Erythroblast (primary cell): ENCODE measurements at places on chromosomes 3 and 15.
A peak's percentile ranks its signal among the peaks of the same experiment; 100 is the strongest.

- no peak for DNase-seq
Measured at GRCh38 chr15:100508641-100509300, 20.0 kb downstream of the CERS3 start.

GRCh38 chr3:154658000-154658399, 228.0 kb upstream of the GPR149 start:
- DNase-seq: no peak

- DNase-seq: no peak
Measured at GRCh38 chr3:172125963-172126457, 86.6 kb downstream of the FNDC3B start.

- no peak for DNase-seq
Measured at GRCh38 chr3:128178782-128179483, 25.7 kb downstream of the EEFSEC start.

DNA sequence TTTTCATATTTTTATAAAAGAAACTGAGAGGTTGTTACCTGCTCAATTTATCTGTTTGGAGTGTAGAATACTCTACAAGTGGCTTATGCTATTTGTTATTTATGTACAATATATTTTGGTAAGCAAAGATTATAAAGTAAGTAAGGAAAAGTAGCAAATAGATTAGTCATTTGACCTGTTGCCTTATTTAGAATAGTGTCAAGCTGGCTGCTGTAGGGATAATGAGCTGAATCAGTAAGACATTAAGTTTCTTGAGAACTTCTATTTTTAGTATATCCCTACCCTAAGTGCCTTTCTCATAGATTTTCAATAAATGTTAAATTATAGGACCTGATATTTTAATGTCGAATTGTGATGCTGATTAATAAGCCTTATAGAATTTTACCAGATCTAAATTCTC, 37.2 kb downstream of the ECT2 start:
- no peak for DNase-seq

DNA sequence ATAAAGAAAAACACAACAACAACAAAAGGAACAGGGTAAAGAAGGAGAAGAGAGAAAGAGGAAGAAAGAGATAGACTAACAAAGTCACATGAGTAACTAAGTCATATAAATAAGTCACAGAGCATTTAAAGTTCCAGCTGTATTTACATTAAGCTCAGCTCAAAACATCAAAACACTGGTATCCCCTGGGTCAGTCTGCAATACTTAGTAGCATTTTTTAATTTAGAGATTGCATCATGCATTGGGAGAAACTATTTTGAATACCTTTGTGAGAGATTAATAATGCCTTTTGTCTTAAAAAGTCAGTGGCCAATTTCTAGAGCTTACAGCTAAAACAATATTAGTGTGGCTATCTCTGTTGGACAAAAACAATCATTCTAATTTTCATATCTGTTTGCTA, 78.4 kb downstream of the NEK10 start:
- no peak for DNase-seq

GRCh38 chr15:100234158-100235029, 107.4 kb downstream of the ADAMTS17 start:
- DNase-seq: no peak

DNA sequence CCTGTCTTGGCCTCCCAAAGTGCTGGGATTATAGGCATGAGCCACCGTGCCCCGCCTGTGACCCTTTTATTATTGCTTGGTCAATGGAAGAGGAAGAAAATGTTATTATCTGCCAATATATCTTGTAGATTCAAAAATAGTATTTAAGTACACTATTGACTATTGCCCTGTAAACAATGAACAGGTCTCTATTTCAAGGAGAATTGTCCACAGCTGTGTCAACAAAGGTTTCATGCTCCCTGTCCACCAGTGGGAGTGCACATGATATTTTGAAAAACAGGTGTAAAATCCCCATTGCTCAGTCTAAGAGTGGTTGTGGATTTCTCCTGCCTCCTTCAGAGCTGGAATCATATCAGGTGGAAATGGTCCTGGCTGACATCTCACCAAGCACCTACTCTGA, 36.5 kb upstream of the IGF1R start:
- DNase-seq: no peak

DNA sequence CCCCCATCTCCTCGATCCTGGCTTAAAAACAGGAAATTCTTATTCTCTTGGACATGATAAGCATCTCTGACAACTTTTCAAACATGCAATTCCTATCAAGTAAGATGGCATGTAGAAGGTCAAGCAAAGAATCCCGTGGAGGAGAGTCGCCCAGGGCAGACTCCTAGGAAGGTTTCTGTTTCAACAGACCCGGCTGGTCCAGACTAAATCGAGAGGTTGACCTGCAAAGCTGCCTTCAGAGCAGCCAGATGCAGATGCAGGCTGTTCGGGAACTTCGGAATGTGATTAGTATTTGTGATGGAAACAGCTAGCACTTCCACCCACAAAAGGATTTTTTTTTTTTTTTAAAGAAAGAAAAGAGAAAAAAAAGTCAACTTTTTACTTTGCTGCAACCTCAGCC, 216.8 kb downstream of the NR1D2 start:
- DNase-seq: no peak

DNA sequence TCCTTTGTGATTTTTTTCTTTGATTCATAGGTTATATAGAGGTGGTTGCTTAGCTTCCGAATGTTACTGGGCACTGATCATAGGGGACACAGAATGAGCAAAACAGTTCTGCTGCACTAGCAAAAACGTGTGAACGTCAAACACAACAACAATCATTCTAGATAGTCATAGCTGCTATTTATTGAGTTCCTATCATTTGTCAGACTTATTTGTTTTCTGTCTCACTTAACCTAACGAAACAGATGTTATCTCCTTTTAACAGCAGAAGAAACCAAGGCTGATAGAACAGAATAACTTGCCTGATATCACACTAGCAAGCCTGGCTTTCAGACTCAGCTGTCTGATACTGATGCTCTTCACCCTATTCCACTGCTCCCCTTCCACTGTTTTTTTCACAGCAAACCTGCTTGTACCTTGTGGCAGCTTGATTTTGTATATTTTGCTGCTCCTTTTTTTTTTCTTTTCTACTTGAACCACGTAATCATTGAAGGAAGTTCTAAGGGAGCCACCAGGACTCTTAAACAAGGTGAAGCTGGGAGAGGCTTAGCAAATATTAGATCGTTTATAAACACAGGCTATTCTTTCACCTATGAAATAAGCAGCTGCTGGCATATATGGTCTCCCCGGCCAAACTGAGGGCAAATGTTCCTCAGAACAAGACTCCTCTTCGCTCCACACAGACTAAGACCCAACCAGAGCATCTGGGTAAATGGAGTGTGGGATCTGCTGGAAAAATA, 78.8 kb downstream of the MCF2L2 start:
- DNase-seq: peak; percentile 45

DNA sequence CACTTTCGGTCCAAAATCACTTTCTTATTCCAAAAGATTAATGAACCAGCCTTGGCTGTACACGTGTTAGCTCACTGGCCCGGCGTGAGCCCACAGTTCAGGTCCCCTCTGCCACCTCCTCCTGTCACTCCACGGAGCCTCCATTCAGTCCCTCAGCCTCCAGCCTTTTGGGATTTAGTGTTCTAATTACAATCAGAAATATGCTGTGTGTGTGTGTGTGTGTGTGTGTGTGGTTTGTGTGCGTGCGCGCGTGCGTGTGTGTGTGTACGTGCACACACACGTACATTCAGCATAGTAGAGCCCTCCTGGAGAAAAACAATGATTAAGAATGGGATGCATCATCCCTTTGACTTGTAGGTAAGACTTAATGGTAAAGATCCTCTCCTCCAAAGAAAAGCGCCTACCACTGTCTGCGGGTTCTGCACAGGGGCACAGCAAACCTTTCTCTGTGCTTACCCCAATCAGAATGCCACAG, 801 bp downstream of the CA12 start:
- DNase-seq: no peak

GRCh38 chr15:51382787-51383186, 41.3 kb downstream of the GLDN start:
- DNase-seq: no peak

GRCh38 chr3:30069056-30069455, 537.3 kb upstream of the TGFBR2 start:
- no peak for DNase-seq

DNA sequence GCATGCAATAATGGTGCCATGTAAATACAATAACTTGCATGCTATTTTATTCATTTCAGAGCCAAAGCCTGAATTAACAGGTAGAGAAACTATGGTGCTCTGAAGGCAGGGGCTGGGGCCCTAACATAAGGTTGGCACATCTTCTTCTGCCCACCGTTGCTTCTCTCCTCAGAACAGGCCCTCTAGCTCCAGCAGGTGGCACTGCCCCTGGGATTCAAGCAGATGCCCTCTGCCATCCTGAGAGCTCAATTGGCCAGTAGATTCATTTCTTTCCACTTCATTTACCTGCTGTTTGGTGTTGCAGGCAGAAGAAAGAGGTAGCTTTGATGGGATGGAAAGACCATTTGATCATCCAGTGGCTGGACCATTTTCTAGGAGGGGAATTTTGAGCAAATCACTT, 130.5 kb downstream of the FOXB1 start:
- DNase-seq: no peak

- no peak for DNase-seq
Measured at GRCh38 chr3:187382609-187383151, 14.5 kb downstream of the RTP4 start.

DNA sequence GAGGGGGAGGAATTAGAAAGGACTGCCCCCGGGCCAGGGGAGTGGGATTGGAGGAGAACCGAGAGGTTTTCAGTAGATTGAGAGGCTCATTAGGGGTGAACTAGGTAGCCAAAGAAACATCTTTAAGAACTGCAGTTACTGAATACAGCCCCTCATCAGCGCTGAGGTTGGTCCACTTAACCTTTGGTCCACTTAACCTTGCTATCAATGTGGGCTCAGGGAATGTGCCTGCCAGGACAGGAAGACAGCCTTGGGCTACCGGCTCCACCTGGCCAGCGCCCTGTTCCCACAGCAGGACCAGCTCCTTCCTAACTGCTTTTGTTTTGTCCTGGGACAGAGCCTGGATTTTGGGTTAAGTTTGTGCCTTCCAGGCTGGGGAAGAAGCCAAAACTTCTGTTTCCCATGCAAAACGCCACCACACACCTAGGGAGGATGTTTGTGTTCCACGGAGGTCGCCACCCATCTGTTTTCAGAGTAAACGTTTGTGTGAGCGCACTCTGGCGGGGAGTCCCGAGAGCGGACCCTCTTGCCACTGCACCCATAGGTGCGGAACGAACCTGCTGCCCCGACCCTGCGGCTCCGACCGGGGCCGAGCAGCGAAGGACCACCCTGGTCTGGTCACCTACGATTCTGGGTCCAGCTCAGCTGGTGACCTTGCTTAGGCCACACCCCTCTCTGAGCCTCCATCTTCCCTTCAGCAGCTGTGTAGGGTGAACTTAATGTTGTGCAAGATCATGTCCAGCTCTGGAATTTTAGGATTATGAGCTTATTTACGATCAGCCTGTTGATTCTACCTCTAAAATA, 107.4 kb downstream of the VGLL4 start:
- no peak for DNase-seq

GRCh38 chr3:193594946-193595689, 2.1 kb downstream of the OPA1 start:
- DNase-seq: no peak

DNA sequence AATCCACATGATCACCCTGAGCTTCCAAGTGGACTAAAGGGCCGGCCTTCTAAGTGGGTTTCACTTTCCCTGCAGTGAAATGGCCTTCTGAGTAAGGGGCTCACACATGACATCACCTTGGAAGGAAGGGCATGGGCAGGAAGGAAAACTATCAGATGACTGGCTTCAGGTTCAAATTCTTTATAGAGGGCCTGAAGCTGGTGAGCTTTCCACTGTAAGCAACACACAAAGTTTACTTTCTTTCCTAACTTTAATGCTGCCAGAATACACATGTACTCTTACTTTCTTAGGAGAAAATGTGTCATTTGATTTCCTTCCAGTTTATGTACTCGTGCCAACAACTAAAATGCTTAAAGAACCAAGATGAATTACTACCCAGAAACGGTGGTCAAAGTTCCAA, 475.6 kb downstream of the FOXP1 start:
- DNase-seq: no peak

DNA sequence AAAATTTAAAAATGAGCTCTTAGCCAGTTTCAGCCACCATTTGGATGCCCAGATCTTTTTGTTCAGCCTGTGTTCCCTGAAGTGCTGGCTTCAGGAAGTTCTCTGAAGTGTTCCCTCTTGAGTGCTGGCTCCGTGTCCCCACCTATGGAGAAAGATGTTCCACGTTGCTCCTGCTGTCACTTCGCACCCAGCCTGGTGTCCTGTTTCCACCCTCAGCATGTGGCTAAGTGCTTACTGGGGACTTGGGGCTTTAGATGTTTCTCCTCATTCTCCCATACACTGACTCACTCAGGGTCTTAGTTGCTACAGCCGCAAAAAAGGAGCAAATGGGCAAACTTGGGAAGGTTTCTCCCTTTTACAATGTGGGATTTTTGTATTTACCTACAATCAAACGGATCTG, 16.6 kb downstream of the CHCHD6 start:
- DNase-seq: no peak

DNA sequence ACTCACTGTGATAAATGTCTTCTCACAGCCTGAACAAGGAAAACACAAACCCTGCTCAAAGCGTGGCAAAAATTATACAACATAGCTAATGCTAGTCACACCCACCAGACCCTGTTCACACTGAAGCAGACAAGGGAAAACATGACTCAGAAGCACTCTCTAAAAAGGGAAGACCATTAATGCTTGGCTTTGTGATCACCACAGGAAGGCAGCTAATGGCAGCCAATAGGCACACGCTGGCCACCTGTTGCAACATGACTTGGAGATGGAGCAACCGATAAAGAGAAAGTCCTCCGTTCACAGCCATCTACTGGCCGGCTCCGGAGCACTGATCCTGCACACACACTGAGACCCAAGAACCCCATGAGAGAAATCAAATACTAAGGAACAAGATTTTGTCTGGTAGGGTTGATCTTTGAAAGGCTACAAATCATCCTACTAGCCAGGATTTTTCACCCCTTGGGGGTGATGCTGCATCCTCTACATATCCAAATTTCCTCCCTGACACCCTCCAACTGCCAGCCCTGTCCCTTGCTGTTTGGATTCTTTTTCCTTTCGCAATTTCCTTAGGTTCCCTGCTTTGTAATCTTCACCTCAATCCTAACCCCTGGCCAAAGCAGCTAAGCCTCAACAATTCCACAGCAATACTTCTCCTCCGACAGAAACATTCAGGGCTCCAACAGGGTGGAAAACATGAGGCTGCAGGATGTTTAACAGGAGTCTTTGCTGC, 3.2 kb downstream of the ZXDC start:
- DNase-seq: peak; percentile 79

GRCh38 chr3:16370872-16371740, 106.1 kb downstream of the OXNAD1 start:
- no peak for DNase-seq

- no peak for DNase-seq
Measured at GRCh38 chr3:137078040-137078439, 120.3 kb downstream of the IL20RB start.

GRCh38 chr3:71080517-71081083, 502.9 kb downstream of the FOXP1 start:
- DNase-seq: no peak

DNA sequence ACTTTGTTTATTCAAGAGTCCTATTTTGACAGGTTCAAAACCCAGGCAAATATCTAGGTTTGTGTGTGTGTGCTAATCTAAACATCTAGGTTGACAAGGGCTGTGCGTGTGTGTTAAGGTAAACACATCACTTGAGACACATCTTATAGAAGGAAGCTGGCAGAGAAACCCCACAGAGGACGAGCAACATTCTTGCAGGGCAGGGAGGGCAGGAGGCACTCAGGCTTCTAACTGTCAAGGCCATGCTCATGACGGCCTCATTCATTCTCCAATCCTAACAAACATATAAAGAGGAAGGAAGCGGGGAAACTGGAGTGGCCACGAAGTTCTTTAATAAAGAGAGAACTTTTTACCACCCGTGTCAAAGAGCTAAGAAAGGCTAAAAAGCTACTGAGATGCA, 43.4 kb downstream of the SLCO2A1 start:
- no peak for DNase-seq
